Fibroblast of skin of left quadriceps (primary cell): ENCODE measurements at places on chromosomes 6 and 20.

DNA sequence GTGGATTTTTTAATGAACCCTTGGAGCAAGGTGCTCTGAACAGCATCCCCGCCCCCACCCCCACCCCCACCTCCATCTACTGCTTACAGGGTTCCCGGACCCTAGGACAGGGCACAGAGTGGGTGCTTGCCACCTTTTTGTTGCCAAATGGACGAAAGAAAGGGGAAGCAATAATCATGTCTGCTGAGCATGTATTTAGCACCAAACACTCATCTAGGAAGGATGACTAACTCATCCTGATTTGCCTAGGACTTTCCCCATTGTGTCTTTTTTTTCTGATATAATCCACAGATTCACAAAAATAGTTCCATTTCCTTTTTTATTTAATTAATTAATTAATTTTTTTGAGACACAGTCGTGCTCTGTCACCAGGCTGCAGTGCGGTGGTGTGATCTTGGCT is 1.2 kb upstream of the PLTP start:
- no peak for DNase-seq

DNA sequence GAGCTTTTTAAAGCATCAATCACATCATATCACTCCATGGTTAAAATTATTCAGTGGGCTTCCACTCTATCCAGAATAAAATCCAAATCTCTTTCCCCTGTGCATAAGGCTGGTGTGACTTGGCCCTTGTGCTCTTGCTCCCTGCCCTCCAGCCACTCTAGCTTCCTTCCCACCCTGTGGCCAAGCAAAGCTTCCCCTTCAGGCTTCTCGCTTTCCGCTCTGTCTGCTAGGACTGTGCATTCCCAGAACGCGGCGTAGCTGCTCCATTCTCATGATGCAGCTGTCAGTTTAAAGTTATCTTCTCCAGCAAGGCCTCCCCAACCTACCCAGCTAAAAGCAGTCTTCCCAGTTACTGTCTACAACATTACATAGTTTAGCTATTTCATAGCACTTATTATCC is 19.4 kb upstream of the KCNK16 start:
- no peak for DNase-seq

GRCh38 chr6:12196326-12196936 is 93.7 kb upstream of the EDN1 start:
- DNase-seq = peak; percentile 62

DNA sequence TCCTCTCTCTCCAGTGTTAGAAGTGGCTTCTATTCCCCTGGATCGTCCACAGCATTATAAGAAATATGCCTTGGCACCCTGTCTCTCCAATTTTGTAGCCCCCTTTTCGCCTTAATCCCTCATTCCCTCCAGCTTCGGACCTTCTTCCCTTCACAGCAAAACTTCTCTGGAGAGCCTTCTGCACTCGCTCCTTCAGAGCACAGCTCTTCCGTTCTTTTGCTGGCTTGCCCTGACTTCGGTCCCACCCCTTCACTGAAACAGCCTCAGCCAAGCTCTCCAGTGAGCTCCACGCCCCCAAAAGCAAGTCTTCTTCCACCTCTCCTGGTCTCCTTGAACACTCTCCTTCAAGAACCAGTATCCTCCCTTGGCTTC is 134.7 kb upstream of the RNF24 start:
- DNase-seq = no peak

- no peak for DNase-seq
Observed at GRCh38 chr20:16096756-16097326, 476.4 kb downstream of the KIF16B start.

- no peak for DNase-seq
Observed at GRCh38 chr6:56767892-56768531, 125.3 kb upstream of the DST start.

DNA sequence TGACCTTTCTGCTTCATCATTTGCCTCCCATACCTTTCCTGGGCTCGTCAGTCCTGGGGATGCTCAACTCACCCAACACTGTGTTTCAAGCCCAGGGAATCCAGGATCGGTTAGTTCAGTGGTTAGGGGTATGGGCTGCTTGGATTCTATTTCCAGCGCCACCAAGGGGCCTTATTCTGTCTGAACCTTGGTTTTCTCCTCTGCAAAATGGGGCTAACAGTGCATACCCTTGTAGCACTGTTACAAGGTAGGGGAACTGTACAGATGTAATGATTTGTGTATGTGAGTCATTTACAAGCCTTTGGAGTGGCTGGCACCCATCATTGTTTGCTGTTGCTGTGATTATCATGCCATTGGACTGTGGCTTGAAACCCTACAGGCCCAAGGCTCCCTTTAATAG is 14.5 kb upstream of the CSNK2A1 start:
- no peak for DNase-seq

- DNase-seq = no peak
Observed at GRCh38 chr6:33885132-33886057, 81.6 kb upstream of the MLN start.

GRCh38 chr6:43416935-43417334 is 10.4 kb upstream of the ABCC10 start:
- DNase-seq = no peak
